Activated B cell treated with CpG ODN at 0.5 μM for 24 hours (primary cell): ENCODE measurements at places on chromosomes 2 and 18.

DNA sequence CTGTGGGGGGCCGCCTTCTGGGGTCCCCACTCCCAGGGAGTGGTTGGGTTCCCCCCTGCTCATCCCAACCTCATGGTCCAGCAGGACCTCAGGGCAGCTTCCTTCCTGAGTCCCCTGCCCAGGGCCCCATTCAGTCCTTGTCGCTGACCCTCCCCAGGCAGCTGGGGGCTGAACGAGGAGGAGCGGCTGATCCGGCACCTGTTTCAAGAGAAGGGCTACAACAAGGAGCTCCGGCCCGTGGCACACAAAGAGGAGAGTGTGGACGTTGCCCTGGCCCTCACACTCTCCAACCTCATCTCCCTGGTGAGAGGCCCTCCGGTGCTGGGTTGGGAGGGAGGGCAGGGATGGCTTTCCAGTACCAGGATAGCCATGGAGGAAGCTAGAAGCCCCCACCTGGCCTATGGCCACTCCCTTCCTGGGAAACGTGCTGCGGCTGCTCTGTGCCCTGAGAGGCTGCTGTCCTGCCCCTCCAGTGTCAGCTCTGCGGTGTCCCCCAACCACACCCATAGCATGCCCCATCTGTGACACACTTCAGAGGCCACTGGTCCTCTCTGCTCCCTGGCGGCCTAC lies 497 bp downstream of the CHRND start:
- no peak for DNase-seq

GRCh38 chr2:153388246-153388645 lies 90.3 kb downstream of the RPRM start:
- no peak for DNase-seq

- peak; percentile 58 for DNase-seq
These were observed 38.9 kb downstream of the CNGA3 start for GRCh38 chr2:98385050-98385699.

DNA sequence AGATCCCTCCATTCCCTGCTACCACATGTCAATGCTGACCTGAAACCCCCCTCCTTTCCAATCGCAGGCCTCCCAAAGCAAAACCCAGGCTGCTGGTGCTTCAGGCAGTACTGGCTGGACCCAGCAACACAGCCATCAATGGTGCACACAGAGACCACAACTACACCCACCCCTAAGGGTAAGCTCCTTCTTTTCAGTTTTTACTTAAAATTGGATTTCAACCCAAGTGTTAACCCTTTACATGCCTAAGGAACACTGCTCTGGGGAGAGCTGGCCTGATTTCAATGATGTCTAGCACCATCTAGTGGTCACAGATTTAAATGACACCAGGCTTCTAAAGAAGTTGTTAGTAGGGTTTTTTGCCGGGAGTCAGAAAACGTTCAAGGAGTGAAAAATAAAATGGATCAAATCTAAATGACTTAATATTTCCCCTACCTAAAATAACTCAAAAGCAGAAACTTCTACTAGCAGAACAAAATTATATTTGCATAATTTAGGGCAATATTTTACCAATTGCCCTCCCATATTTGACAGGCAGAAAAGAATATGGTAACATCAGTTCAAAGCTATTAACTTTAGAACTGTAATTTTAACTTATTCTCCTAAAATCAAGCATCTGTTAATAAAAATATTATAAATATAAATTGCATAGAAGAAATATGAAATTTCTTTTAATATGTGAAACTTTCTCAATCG lies 24.6 kb downstream of the FECH start:
- no peak for DNase-seq

DNA sequence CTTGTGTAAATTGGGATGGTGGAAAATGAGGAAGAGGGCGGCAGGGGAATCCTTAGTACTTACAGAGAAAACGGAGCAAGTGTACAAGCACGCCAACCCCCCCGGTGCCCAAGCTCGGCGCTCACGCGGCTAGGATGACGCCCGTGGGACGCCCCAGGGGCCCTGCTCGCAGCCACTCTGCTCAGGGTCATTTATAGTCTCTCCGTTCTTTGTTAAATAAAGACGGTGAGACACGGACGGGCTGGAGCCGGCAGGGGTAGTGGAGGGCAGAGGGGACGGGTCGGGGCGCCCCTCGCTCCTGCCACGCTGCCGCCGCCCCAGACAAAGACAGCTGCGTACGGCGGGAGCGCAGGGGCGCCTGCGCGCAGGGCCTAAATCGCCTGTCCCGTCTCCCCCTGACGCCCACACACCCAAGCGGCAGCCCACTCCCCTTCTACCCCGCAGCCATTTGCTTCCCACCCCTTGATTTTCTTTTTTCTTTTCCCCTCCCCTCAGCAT lies 37.8 kb downstream of the PCBP1 start:
- peak; percentile 76 for DNase-seq

DNA sequence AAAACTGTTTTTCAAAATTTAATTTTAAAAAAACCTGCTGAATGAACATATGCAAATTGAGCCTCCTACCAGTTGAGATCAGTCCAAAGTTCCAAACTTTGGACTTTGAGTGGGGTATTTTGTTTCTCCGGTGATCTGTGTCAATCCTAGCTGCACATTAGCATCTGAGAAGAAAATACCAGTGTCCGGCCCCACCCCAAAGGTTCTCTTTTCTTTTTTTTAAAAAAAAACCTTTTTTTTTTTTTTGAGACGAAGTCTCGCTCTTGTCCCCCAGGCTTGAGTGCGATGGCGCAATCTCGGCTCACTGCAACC lies 91.7 kb downstream of the SEPTIN10 start:
- DNase-seq: no peak

GRCh38 chr2:9721344-9721743 lies 90.5 kb upstream of the YWHAQ start:
- no peak for DNase-seq

GRCh38 chr2:232300894-232301387 lies 77.6 kb upstream of the ALPP start:
- DNase-seq: no peak

DNA sequence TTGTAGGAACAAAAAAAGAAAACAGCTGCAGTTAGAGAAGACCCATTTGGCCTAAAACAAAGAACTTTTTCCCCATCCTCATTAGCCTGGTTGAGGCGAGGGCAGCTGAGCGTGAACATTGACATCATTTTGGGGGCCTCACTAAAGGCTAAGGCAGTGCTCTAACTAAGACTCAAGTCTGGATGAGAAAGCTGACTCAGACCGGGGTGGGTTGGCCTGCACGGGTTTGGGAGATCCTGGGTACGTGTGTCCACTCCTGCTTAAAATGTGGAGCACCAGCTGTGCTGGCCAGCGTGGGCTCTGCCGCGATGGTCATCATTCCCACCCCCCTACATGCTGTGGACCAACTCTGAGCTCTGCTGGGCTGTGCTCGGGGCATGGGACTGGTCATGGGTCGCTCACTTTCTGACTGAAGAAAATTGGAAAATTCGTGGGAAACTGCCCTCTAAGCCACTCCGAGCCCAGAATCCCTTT lies 86.0 kb upstream of the TMEM247 start:
- DNase-seq: no peak

- no peak for DNase-seq
These were observed 34.2 kb upstream of the DYSF start for GRCh38 chr2:71419145-71419544.

GRCh38 chr18:73535990-73536389 lies 611.6 kb downstream of the FBXO15 start:
- DNase-seq: no peak

DNA sequence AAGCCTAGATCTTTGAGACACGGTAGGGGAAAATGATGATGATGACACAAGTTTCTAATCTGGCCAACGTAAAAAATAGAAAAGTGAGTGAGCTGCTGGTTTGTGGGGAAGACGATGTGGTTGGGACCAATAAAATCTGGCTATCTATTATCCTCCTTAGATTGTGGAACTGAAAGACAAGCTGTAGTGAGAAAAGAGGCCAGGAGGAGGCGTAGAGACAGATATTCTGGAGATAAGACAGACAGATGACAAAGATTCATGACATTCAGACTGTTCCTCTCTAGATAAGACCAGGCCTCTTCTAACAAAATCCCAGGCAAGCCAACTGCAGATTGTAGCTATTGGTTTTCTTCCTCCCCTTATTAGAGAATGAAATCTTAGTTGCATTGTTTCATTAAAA lies 376.3 kb upstream of the UBE2E3 start:
- no peak for DNase-seq

GRCh38 chr2:84486441-84487115 lies 27.5 kb upstream of the SUCLG1 start:
- no peak for DNase-seq

DNA sequence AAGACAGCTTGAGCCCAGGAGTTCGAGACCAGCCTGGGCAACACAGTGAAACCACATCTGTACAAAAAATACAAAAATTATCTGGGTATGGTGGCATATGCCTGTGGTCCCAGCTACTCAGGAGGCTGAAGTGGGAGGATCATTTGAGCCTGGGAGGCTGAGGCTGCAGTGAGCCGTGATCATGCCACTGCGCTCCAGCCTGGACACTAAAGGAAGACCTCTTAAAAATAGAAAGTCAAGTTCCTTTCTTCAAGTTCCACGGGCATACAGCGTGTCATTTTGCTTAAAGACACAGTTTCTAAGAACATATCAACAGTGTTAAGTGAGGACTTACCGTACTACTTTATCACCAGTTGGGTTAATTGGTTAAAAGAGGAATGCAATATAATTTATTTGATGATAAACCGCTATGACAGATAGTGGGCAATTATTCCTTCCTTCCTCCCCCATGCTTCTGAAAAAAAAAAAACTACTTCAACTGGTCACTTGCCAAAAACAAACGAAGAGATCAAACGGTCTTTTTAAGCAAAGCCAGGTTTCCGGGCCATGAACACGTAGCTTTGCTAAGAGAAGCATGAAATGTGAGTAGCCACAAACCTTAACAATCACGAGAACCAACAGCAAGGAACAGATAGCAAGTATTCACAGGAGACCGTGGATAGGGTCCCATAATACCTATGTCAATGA lies 21.4 kb downstream of the AP1S3 start:
- DNase-seq: no peak

DNA sequence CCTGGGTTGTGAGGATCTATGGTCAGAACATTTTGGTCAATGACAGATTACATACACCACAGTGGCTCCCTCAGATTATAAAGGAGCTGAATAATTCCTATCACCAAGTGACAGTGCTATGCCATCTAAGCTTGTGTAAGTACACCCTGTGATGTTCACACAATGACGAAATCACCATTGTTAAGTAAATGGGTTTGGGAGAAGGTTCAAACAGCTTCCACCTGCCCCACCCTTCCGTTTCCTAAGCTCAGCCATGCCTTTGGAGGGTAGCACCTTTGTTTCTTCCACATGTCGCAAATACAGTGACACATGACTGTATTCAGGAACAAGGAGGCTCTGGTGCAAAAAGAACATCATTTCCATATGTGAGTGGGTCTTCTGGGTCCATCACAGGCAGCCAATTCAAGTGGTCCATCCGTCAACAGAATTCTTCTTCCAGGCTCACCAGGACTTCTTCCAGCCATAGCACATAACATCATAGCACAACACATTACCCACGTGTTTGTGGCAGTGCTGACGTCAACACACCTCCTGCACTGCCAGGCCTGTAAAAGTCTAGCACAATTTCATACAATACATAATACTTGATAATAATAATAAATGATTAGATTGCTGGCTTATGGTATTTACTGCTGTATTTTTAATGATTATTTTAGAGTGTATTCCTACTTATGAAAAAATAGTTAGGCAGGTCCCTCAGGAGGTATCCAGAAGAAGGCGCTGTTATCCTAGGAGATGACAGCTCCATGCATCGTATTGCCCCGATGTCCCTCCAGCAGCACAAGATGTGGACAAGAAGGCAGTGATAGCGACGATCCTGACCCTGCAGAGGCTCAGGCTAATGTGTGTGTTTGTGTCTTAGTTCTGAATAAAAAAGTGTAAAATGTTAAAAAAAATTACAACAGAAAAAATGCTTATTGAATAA lies 264.8 kb downstream of the ANAPC1 start:
- DNase-seq: no peak

DNA sequence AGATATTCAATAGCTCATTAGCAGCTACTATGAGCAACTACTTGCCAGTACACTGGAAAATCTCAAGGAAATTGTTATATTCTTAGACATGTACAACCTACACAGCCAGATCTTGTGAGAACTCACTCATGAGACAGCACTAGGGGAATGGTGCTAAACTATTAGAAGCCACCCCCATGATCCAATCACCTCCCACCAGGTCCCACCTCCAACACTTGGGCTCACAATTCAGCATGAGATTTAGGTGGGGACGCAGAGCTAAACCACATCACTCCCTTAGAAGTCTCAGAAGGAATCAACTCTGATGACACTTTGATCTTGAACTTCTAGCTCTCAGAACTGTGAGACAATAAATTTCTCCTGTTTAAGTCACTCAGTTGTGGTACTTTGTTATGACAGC lies 418.3 kb upstream of the SPHKAP start:
- DNase-seq: no peak

DNA sequence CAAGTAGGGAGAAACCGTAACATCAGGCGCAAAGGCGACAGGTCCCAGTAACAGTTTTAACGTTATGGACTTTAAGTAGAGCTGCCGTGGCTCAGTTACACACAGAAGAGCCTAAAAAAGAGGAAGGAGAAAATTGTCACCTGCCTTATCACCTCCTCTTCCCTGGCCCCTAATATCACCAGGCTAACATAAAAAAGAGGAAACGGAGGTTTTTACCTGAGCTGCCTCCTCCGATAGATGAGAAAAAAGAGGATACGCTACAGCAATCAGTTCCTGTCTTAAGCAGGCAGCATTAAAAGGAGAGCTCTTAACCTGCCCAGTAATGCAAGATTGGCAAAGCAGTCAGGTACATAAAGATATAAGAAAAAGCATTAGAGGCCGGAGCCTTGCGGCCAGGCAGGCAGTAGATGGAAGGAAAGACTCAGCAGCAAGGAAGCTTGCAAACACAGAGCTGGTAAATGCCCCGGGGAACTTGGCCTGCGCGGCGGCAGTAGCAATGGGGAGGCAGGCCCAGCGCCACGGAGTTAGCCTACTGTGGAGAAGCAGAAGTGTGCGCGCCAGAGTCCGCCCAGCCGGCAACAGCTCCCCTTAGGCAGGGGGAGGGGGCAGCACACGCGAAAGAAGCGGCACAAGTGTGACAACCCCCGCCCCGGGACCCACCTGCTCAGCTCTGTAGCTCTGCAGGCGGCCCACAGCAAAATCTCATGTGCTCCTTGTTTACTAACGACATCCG lies 116.3 kb upstream of the SCN7A start:
- no peak for DNase-seq

DNA sequence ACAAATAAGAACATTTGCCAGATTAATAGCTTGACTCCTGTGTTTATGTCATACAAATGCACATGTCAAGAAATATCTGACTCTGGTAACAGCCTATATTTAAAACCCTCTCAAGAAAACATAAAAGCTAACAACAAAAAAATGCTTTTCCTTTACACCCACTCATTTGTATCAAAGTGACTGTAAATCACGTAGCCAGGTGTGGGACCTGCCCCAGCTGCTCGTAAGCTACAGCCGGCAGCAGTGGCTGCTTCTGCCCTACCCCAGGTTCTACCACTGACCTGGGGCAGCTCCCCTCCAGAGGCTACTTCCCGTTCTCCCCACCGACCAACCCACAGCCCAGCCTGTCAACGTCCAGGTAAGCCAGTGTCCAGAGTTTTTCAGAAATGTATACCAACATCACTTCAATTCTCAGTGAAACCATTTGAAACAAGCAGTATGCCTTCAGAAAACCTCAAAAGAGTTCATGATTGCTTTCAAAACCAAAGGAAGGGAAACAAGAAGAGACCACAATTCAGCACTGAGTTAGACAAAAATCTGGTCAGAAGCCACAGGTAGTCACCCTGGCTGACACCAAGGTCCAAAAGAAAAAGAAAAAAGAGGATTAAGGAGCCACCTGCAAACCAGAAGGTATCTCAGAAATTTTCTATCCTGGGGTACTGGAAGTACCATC lies 40.4 kb downstream of the KIDINS220 start:
- DNase-seq: no peak
